Activated CD4-positive, alpha-beta T cell treated with anti-CD3 and anti-CD28 coated beads for 36 hours (primary cell): ENCODE measurements at places on chromosomes 6 and 20. TPM values are rescaled to one million over a fixed set of nuclear protein-coding genes. Genes with fewer than 3 reads are reported as not detected.

- DNase-seq, result no peak
These were observed 2.1 kb downstream of the CDS2 start for GRCh38 chr20:5128886-5129285.

GRCh38 chr6:27770724-27771123 lies 141.5 kb downstream of the OR2B2 start:
- no peak for DNase-seq

DNA sequence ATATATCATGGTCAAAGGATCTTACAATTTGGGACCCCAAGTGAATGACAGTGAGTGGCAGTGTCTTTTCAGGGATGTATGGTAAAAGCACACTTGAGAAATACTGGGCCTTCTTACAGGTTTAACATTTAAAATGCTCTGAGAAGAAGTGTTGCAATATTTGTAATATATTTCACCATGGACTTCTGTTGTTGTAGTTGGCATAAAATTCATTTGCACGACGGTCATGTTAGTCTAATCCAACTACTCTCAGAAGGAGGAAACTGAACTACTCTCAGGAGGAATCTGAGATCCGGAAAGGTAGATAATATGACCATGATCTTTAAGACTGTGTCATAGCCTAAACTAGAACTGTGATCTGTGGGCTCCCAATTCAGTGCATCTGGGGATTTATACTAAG lies 700.1 kb downstream of the HDGFL1 start:
- DNase-seq, result no peak

DNA sequence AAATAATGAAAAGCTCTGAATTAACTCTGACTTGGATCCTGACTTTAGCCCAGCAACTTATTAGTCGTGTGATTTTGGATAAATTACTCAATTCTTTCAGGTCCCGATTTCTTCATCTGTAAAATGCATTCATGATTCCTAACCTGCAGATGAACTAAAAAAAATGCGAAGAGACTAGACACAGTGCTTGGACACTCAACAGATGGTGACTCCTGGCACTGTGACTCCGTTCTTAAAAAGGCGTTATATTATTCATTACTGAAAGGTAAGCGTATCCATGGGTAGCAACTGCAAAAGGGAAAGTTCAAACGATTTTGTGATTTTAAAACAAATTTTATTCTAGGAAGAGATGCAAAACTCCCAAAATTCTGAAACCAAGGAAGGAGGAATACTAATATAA lies 226.3 kb downstream of the KIF16B start:
- no peak for DNase-seq

DNA sequence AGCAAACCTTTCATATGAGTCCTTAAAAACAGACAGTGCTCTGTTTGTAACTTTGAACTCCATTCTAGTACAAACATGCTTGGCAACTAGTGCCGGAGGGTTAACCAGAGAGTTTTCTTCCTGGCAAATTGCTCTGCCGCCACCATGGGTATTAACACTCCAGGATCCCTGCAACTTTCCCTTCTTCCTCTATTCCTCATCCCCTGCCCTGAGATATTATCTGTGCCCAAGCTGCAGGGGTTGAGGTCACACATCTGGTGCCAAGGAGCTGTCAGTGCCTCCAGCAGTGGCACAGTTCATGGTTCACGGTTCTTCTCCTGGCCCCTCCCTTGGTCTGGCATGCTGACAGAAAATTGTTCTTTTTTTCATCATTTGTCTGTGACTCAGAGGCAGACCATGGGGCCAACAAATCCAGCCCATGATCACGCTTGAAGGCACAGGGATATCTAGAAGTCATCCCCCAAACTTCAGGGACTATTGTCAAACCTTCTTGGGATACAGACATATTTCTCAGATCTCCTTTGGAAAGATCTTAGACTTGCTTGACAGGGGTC lies 77.5 kb downstream of the ATXN1 start:
- DNase-seq, result peak; percentile 57

GRCh38 chr6:32984622-32985389 lies 16.4 kb downstream of the BRD2 start:
- DNase-seq, result peak; percentile 96

DNA sequence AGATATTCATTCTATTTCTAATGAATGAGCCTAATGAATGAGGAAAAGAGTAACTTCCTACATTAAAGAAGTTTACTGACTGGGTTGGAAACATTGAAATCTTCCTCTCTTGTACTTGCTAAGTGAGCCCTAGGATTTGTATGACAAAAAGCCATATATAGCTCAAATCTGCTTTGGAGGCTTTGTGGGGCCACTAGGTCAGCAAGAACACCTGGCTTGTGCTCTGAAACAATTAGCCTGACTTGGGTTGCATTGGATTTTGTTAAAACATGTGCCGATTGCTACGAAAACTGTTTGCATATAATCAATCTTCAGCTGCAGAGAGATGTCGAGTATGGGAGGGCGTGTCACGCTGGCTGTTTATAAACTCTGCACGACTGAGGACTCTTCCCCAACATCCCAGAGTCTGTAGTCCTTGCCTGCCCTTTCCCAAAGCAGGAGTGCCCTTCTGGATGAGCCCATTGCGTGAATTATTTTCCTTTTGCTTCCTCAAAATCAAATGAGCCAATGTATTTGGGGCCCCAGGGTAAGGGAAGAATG lies 684.8 kb downstream of the DHX35 start:
- no peak for DNase-seq

Gene TMEM14A
- total RNA-seq, result 10.4 TPM

Gene WFDC10B
- total RNA-seq, result not detected
